HT1080 (cell line): ENCODE measurements at places on chromosomes 11 and 22. TPM values are rescaled to one million over a fixed set of nuclear protein-coding genes. Genes with fewer than 3 reads are reported as not detected.

DNA sequence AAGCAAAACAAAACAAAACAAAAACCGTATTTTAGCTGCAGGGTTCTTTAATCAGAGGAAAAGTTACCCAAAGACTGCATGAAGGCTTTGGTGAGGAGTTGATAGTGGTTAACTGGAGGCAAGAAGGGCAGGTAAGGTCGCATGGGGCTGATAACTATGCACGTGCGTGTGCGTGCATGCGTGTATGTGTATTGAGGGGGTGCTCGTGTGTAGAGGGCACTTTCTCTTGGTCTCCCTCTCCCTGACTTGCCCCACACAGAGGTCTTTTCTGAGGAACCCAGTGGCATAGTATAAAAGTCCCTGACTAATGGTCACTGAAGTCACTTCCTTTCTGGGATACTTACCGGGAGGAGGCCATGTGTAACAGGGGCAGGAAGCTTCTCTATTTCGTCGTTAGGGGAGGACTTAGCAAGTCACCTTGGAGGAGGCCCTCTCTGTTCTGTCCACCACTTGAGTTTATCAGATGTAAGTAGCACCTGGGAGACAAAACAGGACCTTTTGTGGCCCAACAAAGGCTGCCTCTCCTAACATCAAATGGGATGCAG is 20.1 kb upstream of the FCHSD2 start:
- no peak for DNase-seq

DNA sequence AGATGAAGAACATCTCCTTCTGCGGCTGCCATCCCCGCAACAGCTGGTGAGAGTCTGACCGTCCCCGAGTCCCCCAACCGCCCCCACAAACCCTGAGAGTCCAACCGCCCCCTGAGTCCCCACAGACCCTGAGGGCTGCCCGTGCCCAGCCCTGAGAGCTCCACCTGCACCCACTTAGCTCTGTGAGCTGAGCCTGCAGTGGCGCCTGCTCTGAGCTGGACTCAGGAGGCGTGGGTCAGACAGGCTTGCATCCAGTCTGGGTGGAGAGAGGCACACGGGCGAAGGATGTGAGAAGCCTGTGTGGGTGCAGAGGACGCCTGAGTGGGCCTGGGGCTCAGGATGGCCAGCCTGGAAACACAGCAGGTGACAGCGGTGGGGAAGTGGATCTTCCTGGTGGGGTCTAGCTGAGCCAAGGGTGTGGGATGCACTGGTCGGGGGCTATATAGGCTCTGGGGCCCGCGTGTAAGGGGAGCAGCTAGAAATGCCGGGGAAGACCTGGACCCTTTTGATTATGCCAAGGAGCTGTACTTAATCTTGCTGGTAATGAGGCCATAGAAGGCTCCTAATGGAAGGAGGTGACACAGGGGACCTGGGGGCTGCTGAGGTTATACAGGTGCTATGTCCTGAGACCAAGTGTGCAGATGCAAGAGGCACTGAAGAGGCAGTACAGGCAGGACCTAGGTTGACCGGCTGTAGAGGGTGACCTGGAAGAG is 6.5 kb downstream of the MAPK8IP2 start:
- no peak for DNase-seq

- DNase-seq, result no peak
Observed at GRCh38 chr11:45669956-45670355, 4.5 kb upstream of the CHST1 start.

DNA sequence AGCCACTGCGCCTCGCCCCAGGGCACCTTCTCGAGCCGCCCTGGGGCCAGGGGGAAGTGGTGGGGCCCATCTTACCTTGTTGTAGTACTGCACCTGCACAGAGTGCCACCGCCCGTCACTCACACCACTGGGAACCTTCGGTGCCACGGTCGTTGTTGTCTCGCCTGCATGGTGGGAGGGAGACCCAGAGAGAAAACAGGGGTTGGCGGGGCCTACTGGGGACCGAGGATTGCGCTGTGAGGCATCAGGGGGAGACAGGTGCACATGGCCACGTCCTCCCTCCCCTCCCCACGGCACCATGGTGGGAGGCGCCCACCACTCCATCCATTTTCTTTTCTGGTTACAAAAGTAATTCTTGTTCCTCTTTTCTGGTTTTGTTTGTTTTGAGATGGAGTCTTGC is 97.8 kb downstream of the TRMU start:
- no peak for DNase-seq

GRCh38 chr11:50077526-50077925 is 44.9 kb downstream of the OR4C45 start:
- no peak for DNase-seq

DNA sequence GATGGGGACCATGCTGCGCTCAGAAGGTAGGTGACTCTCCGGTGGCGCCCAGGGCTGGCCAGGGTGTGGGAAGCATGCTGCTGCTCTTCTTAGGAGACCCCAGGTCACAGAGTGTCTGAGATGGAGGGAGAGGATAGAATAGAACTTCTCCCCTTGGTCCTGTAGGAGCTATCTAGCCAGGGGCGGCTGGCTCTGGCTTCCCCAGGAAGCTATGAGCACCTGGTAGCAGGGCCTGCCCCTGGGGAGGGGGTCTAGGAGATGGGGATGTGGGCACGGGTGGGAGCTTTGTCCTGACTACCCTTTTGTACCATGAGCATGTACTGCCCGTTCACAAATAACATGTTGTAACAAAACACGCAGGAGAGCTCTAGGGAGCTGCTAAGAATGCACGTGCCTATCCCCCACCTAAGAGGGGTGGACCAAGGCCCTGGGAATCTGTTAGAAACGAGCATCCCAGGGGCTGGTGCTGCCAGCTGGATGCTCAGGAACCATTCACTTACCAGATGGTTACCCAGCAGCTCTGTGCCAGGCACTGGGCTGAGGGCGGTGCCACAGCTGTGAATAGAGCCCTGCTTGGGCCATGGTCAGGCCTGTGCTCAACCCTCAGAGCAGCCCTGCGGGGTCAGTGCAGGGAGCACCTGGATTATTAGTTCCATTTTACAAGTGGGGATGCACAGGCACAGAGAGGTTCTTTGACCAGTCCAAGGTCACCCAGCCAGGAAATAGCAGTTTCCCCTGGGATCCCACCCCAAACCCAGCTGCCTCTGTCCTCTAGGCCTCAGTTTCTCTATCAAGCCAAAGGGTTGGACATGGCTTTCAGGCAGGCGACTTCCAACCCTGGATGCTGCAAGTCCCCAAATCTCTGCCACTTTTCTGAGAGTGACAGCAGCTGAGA is 2.2 kb downstream of the SLC39A13 start:
- no peak for DNase-seq

Gene CHRDL2
- not detected in 2 replicates for total RNA-seq

Gene DEFB108B
- total RNA-seq, result not detected in 2 replicates

Gene SEPTIN3
- total RNA-seq, result not detected in 2 replicates

Gene APOL3
- 2.0 and 3.0 TPM in 2 replicates for total RNA-seq

Gene TRIM51
- total RNA-seq, result not detected in 2 replicates
